ENCODE measurements at places on chromosomes 1 and 21.

- no peak for DNase-seq
Measured at GRCh38 chr1:62391369-62391971, 45.4 kb upstream of the USP1 start.

- DNase-seq = no peak
Measured at GRCh38 chr21:46295996-46296752, 10.0 kb downstream of the YBEY start.

DNA sequence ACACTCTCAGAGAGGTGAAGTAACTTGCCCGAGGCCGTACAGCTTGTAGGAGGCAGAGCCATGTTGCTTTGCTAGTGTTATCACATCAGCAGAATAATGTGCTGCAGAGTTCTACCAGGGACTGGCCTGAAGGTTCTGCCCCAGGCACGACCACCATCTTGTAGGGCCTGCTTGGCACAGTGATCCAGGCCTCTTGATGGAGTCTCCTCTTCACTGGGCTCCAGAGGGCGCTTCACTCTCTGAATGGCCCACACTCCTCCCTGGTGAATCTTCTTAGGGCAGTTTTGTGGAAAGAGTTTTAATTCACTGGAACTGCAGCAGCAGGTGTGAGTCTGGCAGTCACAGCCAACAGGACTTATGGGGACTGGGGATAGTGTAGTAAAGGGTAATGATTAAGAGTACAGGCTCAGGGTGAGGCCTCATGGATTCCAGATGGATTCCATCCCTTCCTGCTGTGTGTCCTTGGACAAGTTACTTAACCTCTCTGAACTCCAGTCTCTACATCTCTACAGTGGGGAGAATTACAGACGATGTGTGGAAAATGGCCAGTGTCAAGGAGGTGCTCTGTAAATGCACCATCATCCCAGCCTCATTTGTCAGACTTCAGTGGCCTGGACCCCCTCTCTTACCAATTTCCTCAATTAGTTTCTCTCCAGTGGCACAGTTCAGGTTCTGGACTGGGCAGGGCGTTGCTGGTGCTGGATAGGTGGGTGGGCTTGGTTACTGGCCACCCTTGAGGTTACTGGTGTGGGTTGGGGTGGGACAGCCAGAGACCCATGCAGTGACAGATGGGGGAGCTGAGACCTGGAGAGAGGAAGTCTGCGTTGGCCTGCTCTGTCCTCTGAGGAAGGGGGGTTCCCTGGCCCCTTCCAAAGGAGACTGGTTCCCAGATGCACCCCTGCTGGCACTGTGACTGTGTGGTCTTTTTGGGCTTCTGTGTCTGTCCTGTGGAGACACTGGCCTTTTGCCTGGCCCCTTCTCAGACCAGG lies 45.9 kb upstream of the CSF3R start:
- no peak for DNase-seq

DNA sequence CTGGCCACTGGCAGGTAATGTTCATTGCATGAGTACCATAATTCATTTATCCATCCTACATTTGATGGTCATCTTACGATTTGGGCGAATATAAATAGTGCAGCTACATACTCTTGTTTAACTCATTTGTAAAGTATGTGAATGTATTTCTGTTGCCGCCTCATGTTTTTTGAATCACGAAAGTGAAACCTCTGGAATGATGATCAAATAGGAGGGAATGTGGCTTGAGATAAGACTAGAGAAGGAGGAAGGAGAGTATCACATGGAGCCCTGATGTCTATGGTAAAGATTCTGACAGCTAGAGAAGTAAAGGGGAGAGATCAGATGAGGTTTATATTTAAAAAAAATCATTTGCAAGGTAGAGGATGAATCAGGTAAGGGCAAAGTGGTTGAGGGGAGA lies 8.0 kb downstream of the MRPS14 start:
- DNase-seq = no peak

DNA sequence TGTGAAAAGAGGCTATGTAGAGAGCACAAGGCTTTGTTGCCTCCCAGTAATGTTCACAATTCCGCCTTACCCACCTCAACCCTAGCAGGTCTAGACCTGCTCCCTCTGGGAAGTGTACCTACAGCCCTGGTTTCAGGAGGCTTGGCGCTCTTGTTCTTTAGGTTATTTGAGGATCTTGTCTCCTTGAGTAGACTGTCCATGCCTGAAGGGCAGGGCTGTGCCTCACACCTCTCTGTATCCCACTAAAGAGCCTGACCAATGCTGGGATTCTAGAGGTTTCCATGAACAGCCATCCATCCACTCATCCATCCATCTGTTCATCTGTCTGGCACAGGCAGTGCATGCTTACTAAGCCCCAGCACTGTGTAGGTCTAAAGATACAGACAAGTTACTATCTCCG lies 1.0 kb downstream of the RAB7B start:
- DNase-seq = no peak

- DNase-seq = no peak
Measured at GRCh38 chr1:246295340-246295739, 211.7 kb downstream of the SMYD3 start.

DNA sequence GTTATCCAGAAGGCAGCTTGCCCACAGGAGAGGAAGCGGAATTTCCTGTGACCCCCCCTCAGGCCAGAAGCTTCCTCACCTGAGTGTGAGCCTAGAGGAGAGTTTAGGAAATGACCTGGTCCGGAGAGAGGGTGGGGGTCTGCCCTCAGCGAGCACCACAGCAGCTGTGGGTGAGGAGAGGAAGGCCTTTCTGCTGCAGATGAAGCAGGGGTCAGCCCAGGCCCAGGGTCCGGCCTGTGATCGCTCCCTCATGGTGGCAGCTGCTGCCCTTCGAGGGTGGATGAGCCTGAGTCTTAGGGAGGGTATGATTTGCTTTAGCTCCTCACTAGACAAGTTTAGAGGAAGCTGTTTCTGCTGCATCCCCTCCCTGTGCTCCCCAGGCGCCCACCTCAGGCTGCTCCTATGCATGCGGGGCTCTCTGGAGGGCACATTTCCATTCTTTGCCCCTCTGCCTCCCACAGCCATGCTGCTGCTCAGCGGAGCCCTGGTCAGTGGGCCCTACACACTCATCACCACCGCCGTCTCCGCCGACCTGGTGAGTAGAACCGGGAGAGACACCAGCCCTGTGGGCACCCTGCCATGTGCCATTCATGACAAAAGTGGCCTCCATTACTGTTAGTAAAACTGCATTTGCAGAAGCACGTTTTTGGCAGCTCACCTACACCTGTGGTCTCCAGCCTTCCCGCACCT lies 53.0 kb downstream of the SLC37A1 start:
- no peak for DNase-seq

GRCh38 chr1:92476071-92476631 lies 10.6 kb downstream of the GFI1 start:
- no peak for DNase-seq

- no peak for DNase-seq
Measured at GRCh38 chr1:228150120-228150460, 360 bp downstream of the GJC2 start.

DNA sequence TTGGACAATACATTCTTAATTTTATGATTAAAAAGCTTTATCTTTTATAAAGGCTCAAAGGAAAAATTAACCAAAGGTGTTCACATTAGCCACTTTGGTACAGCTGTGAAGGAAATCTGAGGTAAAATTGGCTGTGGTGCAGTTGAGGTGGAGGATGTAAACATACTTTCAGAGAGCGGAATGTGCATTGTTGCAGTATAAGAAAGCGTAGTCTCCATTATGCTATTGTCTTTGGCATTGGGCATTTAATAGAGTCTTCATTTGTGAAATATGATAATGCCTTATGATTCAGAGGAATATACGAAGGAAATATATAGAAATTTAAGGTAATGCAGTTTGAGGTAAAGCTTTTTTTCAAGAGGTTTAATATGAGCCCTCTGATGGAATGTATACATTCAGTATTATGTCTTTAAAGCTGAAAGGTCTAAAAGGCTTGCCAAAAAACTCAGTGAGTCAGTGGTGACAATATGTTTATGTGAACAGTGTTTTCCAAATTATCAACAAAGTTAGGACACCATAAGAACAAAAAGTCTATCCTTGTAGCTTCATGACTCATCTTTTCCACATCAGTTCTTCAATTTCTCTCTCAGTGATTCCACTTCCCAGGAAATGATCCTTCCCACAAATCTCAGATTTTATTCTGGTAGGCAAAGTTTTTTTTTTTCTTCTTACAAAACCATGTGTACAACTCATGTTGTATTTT lies 26.9 kb upstream of the DDR2 start:
- no peak for DNase-seq

GRCh38 chr1:201447903-201448871 lies 20.8 kb downstream of the PHLDA3 start:
- no peak for DNase-seq

DNA sequence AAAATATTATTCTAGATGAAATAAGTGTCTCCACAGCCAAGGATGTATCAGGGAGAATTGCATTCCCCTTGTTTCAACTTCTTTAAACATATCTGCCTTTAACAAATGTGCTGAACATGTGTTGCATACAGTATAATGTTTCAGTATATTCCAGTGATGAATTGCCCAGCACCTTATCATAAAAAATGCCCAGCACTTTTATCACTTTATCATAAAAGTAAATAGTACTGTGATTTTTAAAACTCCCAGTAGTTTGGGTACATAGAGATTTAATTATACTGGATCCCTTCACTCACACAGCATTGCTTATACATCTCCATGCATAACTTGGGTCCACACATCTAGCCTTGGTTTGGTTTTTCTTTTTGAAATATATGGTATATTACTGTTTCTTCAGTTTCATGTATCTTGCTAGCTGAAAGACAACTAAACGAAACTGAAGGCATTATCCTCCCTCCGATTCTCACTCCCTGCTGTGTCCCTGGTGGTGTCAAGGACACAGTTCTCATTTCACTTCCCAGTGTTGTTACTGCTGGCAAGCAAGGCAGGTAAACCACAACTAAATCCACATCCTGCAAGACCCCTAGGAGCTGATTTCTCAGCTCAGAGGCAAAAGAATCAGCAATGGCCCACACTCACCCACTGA lies 118.2 kb upstream of the SLC44A3 start:
- no peak for DNase-seq

DNA sequence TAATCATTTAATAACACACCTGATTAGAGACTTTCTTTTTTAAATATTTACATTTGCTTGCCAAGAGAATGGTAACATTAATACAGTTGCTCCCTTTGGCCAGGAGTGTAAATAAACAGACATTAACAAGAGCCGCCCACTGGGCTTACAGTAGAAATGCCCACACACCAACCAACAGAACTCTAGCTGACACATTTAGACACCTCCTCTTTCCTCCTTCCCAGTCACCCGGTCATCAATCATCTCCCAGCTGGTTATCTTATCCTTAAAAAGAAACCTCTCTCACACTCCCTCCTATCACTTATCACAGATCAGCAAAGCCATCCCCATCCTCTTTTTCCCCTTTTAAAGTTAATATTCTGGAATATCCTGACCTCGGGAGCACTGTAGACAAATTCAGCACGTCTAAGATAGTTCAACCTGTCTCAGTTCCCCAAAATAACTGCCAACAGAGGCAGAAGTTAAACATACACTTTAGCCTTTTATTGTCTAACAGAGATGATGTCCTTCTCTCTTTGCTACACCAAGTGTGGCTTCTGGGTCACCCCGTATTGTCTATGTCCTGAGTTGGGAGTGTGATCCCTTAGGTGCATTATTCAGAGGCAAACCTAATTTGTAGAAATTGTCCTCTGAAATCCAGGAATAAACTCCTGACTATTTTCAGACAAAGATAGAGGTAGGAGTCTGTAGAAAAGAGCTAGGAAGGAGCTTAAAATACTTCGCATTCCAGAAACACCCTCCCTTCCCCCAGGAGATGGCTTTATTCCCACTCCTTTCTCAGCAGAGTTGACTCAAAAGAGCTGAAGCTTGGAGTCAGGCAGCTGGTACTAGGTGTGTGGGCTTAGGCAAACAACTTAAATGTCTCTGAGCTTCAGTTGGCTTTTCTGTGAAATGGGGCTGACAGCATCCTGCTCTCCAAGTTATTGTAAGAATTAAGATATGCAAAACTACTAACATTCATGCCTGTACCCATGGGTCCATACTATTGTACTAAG lies 8.8 kb downstream of the MYCL start:
- DNase-seq = no peak

GRCh38 chr1:46396441-46397398 lies 2.6 kb downstream of the FAAH start:
- DNase-seq = no peak

GRCh38 chr1:205907794-205908193 lies 35.5 kb downstream of the SLC26A9 start:
- no peak for DNase-seq

Measured in NCI-H446 treated with DMSO at 0.1 percent for 48 hours (cell line).